ENCODE measurements at places on chromosomes 2 and 18. TPM values are rescaled to one million over a fixed set of nuclear protein-coding genes. Genes with fewer than 3 reads are reported as not detected.

GRCh38 chr2:60558536-60558935 is 5.1 kb upstream of the BCL11A start:
- no peak for DNase-seq
- H3K4me3 ChIP-seq = no peak overlapping the region
- peaks cover 9% of the 10 kb centered on the region for H3K4me1 ChIP-seq
- no peaks in the 10 kb centered on the region for H3K27me3 ChIP-seq

- H3K36me3 ChIP-seq = no peaks in the 10 kb centered on the region
- DNase-seq = no peak
- no peak overlapping the region for H3K4me3 ChIP-seq
- no peak overlapping the region for H3K27ac ChIP-seq
- no peaks in the 10 kb centered on the region for H3K27me3 ChIP-seq
These were observed 184.8 kb upstream of the SP5 start for GRCh38 chr2:170530284-170530745.

- H3K36me3 ChIP-seq = no peaks in the 10 kb centered on the region
- no peak overlapping the region for H3K27ac ChIP-seq
- no peaks in the 10 kb centered on the region for H3K27me3 ChIP-seq
- DNase-seq = no peak
- no peak overlapping the region for H3K4me3 ChIP-seq
- H3K4me1 ChIP-seq = no peaks in the 10 kb centered on the region
These were observed 111.4 kb downstream of the SOX11 start for GRCh38 chr2:5803547-5803946.

- H3K36me3 ChIP-seq = no peaks in the 10 kb centered on the region
- no peak overlapping the region for H3K4me3 ChIP-seq
- H3K27ac ChIP-seq = no peak overlapping the region
- no peak for DNase-seq
These were observed 72.5 kb downstream of the GULP1 start for GRCh38 chr2:188364033-188364630.

GRCh38 chr2:165660361-165660760 is 133.7 kb downstream of the GALNT3 start:
- no peaks in the 10 kb centered on the region for H3K36me3 ChIP-seq
- DNase-seq = no peak
- H3K4me3 ChIP-seq = no peak overlapping the region
- no peaks in the 10 kb centered on the region for H3K4me1 ChIP-seq
- no peak overlapping the region for H3K27ac ChIP-seq
- H3K27me3 ChIP-seq = no peaks in the 10 kb centered on the region

- H3K4me3 ChIP-seq = no peak overlapping the region
- DNase-seq = no peak
- no peaks in the 10 kb centered on the region for H3K36me3 ChIP-seq
- no peaks in the 10 kb centered on the region for H3K27me3 ChIP-seq
- peak overlapping the region; percentile 57 for H3K27ac ChIP-seq
- H3K4me1 ChIP-seq = peaks cover 59% of the 10 kb centered on the region
These were observed 6.4 kb downstream of the PSME4 start for GRCh38 chr2:53964257-53964952.

The STPG4 gene
- 0.90 TPM for total RNA-seq

GRCh38 chr2:235937936-235938335 is 230.2 kb downstream of the GBX2 start:
- H3K36me3 ChIP-seq = no peaks in the 10 kb centered on the region
- no peaks in the 10 kb centered on the region for H3K27me3 ChIP-seq
- H3K4me3 ChIP-seq = no peak overlapping the region
- H3K4me1 ChIP-seq = no peaks in the 10 kb centered on the region
- H3K27ac ChIP-seq = no peak overlapping the region
- DNase-seq = no peak

The MOCOS gene
- total RNA-seq = 0.05 TPM

DNA sequence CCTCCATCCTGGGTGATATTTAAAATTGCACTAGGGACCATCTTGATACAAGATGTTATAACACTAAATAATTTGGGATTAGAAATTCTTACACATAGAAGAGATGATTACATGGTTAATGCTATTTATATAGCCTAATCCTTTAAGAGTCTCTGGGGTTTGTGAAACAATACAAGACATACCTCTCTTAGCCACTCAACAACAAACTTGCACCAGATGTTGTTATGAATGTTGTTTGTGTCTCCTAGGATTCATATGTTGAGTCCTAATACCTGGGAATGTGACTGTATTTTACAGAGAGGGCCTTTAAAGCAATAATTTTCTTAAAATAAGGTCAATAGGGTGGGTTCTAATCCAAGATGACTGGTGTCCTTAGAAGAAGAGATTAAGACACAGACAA is 678.3 kb downstream of the NYAP2 start:
- no peak for DNase-seq
- H3K4me3 ChIP-seq = no peak overlapping the region
- no peak overlapping the region for H3K27ac ChIP-seq
- no peaks in the 10 kb centered on the region for H3K36me3 ChIP-seq
- no peaks in the 10 kb centered on the region for H3K27me3 ChIP-seq
- H3K4me1 ChIP-seq = no peaks in the 10 kb centered on the region

DNA sequence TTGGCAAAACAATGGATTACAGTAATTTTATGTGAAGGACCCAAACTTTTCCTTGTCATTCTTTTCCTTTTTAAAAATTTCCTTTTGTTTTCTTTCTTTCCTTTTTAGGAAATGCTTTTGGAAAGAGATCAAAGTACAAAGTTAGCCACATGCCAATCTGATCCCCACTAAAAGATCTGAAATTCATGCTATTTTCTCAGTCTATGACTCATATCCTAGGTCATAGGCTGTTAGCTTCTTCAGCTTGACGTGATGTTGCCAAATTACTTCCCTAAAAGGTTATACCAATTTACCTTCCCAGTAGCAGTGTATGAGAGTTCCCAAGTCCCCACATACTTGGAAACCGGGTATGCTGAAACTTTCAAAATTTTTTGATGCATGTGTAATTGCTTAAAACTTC is 355.3 kb downstream of the INSIG2 start:
- no peaks in the 10 kb centered on the region for H3K4me1 ChIP-seq
- no peak overlapping the region for H3K4me3 ChIP-seq
- H3K27ac ChIP-seq = no peak overlapping the region
- H3K36me3 ChIP-seq = no peaks in the 10 kb centered on the region

- no peak overlapping the region for H3K27ac ChIP-seq
- H3K27me3 ChIP-seq = no peaks in the 10 kb centered on the region
- no peak for DNase-seq
- H3K36me3 ChIP-seq = no peaks in the 10 kb centered on the region
These were observed 91.9 kb upstream of the OTOS start for GRCh38 chr2:240232264-240232915.

The CRYBA2 gene
- not detected for total RNA-seq

DNA sequence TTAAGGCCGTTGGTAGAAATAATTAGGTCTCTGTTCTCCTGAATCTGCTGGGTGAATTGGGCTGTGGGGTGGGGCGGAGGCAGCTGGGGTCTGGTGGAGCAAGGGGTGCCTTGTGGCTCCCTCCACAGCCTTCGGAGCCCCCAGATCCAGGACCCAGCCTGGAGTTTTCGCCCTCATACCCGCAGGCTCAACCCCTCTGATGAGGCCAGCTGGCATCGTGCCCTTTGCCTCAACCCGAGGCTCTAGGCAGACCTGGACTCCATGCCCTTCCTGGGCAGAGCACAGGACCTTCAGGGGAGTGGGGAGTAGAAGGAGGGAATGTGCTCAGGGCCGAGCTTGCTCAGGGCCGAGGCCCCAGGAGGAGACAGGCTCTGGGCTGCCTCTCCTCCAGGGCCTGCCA is 50.3 kb upstream of the SMAD7 start:
- H3K4me3 ChIP-seq = no peak overlapping the region
- DNase-seq = no peak
- no peaks in the 10 kb centered on the region for H3K27me3 ChIP-seq

GRCh38 chr2:172848519-172848918 is 112.9 kb downstream of the RAPGEF4 start:
- H3K4me1 ChIP-seq = no peaks in the 10 kb centered on the region
- H3K4me3 ChIP-seq = no peak overlapping the region
- H3K36me3 ChIP-seq = no peaks in the 10 kb centered on the region
- no peaks in the 10 kb centered on the region for H3K27me3 ChIP-seq
- H3K27ac ChIP-seq = no peak overlapping the region

The ARHGAP15 gene
- 198 TPM for total RNA-seq

The IL36A gene
- not detected for total RNA-seq

DNA sequence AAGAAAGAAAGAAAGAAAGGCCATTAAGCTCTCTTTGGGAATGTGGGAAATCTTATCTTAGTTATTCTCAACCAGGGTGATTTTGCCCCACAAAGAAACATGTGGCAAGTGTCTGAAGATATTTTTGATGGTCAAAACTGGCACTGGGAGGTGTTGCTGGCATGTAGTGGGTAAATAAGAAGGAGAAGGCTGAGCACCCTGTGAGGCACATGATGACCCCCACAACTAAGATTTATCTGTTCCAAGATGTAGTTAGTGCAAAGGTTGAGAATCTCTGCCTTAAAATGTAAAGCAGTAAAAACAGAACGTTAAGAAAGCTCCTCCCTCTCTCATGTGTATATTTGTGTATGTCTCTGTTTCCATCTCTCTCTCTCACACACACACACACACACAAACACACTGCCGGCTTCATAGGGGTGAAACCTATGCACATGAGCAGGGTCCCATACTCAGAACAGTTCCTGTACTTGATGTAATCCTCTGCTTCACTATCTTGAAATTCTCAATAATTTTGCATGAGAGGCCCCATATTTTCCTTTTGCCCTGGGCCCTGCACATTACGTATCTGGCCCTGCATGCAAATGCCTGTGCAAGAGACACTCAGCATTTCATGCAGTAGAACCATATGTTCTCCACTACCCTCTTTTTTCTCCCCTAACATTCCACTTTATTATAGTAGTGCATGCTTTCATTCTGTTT is 94.3 kb downstream of the MREG start:
- DNase-seq = no peak
- H3K36me3 ChIP-seq = no peaks in the 10 kb centered on the region
- no peak overlapping the region for H3K4me3 ChIP-seq
- H3K4me1 ChIP-seq = no peaks in the 10 kb centered on the region
- no peak overlapping the region for H3K27ac ChIP-seq

DNA sequence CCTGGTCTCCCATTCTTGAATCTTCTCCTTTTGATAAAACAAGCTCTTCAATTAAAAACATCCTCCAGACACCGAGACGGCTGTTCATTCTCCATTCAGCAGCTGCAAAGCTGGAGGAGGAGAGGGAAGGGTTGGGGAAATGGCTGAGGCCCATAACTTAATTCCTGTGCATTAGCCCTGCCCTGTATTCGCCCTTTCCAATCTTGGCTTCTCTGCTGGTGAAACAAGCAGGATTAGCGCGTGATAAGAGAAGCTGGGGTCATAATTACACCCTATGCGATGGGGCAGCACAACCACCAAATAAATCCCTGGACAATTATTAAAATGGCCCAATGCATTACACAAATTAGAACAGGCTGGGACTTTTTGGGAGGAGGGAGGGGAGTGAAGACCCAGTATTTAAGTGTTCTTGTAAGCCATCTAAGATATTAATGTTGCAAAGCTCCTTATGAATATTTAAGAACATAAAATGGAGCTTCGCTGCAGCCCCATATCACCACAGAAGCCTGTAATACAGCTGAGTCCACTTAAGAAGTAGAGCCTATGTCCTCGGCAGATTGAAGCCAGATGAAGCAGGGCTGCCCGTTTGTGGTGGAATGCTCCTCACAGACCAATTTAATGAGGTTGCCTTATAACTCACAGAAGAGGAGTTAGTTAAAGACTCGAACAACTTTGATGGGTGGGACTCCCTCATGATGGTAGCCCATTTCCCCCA is 176.6 kb upstream of the SKOR2 start:
- no peak overlapping the region for H3K4me3 ChIP-seq
- no peaks in the 10 kb centered on the region for H3K27me3 ChIP-seq
- no peak for DNase-seq
- H3K27ac ChIP-seq = no peak overlapping the region

DNA sequence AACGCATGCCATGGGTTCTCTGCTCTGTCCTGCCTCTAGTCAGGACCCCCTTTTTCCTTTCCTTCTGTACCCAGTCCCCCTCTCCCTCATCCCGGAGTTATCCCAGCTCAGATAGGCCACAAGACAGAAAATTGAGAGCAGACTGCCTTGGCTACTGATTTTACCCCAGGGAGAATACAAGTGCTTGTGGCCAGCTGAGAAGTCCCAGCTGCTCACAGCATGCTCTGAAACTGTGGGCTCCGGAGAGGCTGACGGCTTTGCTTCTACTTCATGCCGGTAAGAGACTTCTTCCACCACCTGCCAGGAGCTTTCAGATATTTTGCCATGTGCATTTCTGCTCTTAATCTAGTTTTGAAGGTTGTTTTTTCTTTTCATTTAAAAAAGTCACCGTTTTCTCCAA is 20.0 kb upstream of the SIX2 start:
- H3K36me3 ChIP-seq = no peaks in the 10 kb centered on the region
- DNase-seq = no peak
- H3K4me1 ChIP-seq = no peaks in the 10 kb centered on the region
- H3K27ac ChIP-seq = no peak overlapping the region
- no peaks in the 10 kb centered on the region for H3K27me3 ChIP-seq

The TANC1 gene
- not detected for total RNA-seq

The USP40 gene
- total RNA-seq = 42.6 TPM

- H3K27me3 ChIP-seq = no peaks in the 10 kb centered on the region
- no peaks in the 10 kb centered on the region for H3K36me3 ChIP-seq
- DNase-seq = no peak
These were observed 22.8 kb downstream of the EPB41L3 start for GRCh38 chr18:5521000-5521399.

The OSBPL1A gene
- 0.63 TPM for total RNA-seq

DNA sequence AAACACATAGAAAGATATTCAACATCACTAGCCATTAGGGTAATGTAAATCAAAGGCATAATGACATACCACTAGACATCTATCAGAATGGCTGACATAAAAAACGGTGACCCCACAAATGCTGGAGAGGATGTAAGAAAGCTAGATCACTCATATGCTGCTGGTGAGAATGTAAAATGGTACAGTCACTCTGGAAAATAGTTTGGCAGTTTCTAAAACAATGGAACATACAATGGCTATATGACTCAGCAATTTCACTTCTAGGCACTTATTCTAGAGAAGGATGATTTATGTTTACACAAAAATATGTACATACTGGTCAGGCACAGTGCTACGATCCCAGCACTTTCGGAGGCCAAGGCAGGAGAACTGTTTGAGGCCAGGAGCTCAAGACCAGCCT is 87.3 kb downstream of the COLEC12 start:
- H3K36me3 ChIP-seq = no peaks in the 10 kb centered on the region
- no peak overlapping the region for H3K4me3 ChIP-seq
- no peak overlapping the region for H3K27ac ChIP-seq
- H3K27me3 ChIP-seq = no peaks in the 10 kb centered on the region
- H3K4me1 ChIP-seq = no peaks in the 10 kb centered on the region

DNA sequence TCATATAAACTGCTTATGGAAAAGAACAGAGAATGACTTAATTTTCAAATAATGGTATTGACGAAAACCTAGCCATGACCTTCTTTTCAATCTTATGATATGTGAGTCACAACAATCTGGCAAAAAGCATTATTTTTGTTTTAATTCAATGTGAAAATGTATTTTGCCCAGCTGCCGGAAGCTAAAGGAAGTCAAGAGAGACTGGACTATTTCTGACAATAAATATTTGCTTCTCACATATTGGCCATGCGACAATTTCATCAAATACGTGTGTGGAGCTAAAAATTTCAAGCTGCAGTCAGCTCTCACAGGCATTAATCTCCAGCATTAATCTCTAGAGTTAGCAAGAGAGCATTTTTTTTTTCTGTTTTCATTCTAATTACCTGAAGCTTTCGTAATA is 881.0 kb downstream of the CPS1 start:
- H3K4me1 ChIP-seq = no peaks in the 10 kb centered on the region
- no peak overlapping the region for H3K4me3 ChIP-seq
- H3K36me3 ChIP-seq = no peaks in the 10 kb centered on the region
- no peak overlapping the region for H3K27ac ChIP-seq
